ENCODE measurements at places on chromosomes 13 and 19. TPM values are rescaled to one million over a fixed set of nuclear protein-coding genes. Genes with fewer than 3 reads are reported as not detected.

Gene CGB8
- 3.0 TPM for total RNA-seq

Gene IGFL1
- 2.3 TPM for total RNA-seq

Gene PTPRH
- 3.7 TPM for total RNA-seq

Gene EHD2
- total RNA-seq, result 156 TPM

Gene WDR87
- total RNA-seq, result not detected

Gene MUC16
- total RNA-seq, result 0.03 TPM

Gene MYO16
- total RNA-seq, result 0.06 TPM

Gene CBY2
- not detected for total RNA-seq

Gene SBSN
- total RNA-seq, result 3.9 TPM

Gene OXGR1
- total RNA-seq, result not detected

Gene GPC6
- 5.1 TPM for total RNA-seq

Gene LILRB2
- total RNA-seq, result 0.09 TPM

Gene C19orf25
- total RNA-seq, result 10.6 TPM

Gene ABHD17A
- 20.2 TPM for total RNA-seq

Gene SLC7A9
- 0.43 TPM for total RNA-seq

Gene PSG1
- total RNA-seq, result 0.20 TPM

Gene TLE6
- total RNA-seq, result 6.8 TPM

Gene PRRG2
- total RNA-seq, result 1.1 TPM

Gene NEK5
- total RNA-seq, result not detected

Gene ZNF14
- 1.7 TPM for total RNA-seq

Gene ATP1A3
- 4.0 TPM for total RNA-seq

Gene C19orf73
- total RNA-seq, result 1.6 TPM

Gene RELB
- 30.5 TPM for total RNA-seq

Gene FGF22
- total RNA-seq, result 0.63 TPM
